ENCODE measurements at places on chromosomes 11 and 22. TPM values are rescaled to one million over a fixed set of nuclear protein-coding genes. Genes with fewer than 3 reads are reported as not detected.

The DEUP1 gene
- not detected for polyA plus RNA-seq

The LRRC10B gene
- 0.12 TPM for polyA plus RNA-seq

The TRIM51 gene
- polyA plus RNA-seq = not detected

The TMEM121B gene
- not detected for polyA plus RNA-seq

The DENND6B gene
- 3.6 TPM for polyA plus RNA-seq

The MYO7A gene
- polyA plus RNA-seq = 0.03 TPM

The PTGDR2 gene
- polyA plus RNA-seq = 0.03 TPM

The TESMIN gene
- polyA plus RNA-seq = 0.79 TPM

The CREB3L1 gene
- polyA plus RNA-seq = not detected

The TREH gene
- polyA plus RNA-seq = not detected

The POLD4 gene
- 473 TPM for polyA plus RNA-seq

The SCN2B gene
- not detected for polyA plus RNA-seq

The API5 gene
- 16.6 TPM for polyA plus RNA-seq

The NCF4 gene
- 175 TPM for polyA plus RNA-seq

The UCP3 gene
- polyA plus RNA-seq = 8.9 TPM

The MRPL23 gene
- 64.8 TPM for polyA plus RNA-seq

The MISFA gene
- not detected for polyA plus RNA-seq

The FUT4 gene
- 0.89 TPM for polyA plus RNA-seq

The DTX4 gene
- polyA plus RNA-seq = 11.7 TPM

The SYT13 gene
- polyA plus RNA-seq = not detected

The SLC22A6 gene
- polyA plus RNA-seq = not detected

The ALG9 gene
- 22.1 TPM for polyA plus RNA-seq

The DEFB131B gene
- polyA plus RNA-seq = not detected

The PARVG gene
- 698 TPM for polyA plus RNA-seq

The PRAME gene
- not detected for polyA plus RNA-seq

The OR8D1 gene
- not detected for polyA plus RNA-seq

The MARK2 gene
- polyA plus RNA-seq = 47.2 TPM

The CYB5R3 gene
- polyA plus RNA-seq = 40.3 TPM

All from B cell (primary cell).